ENCODE measurements at places on chromosomes 7 and 10.
A peak's percentile ranks its signal among the peaks of the same experiment; 100 is the strongest.

DNA sequence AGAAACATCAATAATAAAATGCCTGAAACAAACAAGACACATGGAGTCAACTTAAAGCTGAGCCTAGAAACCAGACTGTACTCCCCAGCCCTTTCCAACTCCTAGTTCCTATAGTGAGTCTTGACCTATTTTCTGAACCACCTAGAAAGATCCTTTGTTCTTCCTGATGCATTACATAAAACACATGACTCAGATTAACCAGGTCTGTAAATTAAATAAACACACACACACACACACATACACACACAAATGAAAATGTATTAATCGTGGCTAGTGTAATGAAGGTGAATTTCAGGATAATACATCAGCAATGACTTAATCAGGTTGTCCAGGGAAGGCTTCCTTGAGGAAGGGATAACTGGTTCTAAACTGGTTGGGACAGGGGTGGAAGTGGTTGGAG is 104.7 kb downstream of the ST8SIA6 start:
- no peak for DNase-seq

DNA sequence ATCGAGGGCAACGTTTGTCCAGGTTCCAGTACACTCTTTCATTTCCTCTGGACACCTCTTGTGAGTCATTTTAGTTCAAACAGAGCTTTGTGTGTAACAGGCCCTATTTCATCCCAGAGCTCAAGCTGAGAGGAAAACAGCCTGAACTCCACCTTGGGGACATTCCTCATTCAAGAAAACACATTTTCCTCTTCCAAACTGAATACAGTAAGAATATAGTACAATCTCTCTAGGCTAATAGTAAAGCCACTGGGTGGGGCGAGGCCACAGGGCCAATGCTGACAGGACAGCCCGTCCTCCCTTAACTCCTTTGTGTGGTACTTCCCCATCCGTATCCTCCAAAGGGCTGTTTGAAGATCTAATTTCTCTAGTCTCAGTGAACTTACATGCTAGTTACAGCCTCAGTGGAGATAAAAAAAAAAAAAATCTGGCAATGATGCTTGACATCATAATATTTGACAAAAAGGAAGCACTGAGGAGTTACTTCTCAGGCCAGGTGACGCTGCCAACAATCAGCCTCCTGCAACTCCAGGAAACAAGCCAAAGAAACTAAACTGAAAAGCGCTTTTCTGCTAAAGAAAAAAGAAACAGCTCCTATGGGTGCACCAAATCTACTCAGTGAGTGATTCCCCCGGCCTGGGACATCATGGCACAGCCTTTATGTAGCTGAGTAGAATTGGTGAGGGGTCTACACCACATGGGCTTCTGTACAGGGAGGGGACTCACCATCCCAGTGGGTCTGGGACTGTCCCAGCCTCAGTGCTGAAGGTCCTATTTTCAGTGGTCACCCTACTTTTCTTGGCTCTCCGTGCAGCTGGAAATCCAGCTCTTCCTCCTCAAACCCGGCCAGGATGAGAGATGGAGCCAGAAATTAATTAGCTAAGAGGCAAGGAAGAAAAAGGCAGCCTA is 238.2 kb upstream of the NEBL start:
- DNase-seq, result no peak

GRCh38 chr7:70017357-70017756 is 419.1 kb downstream of the AUTS2 start:
- DNase-seq, result no peak

- no peak for DNase-seq
Measured at GRCh38 chr10:76911184-76911583, 726.4 kb downstream of the KCNMA1 start.

- no peak for DNase-seq
Measured at GRCh38 chr7:19554581-19554980, 154.3 kb downstream of the POLR1F start.

GRCh38 chr7:77867537-77867865 is 68.9 kb downstream of the PHTF2 start:
- DNase-seq, result no peak

DNA sequence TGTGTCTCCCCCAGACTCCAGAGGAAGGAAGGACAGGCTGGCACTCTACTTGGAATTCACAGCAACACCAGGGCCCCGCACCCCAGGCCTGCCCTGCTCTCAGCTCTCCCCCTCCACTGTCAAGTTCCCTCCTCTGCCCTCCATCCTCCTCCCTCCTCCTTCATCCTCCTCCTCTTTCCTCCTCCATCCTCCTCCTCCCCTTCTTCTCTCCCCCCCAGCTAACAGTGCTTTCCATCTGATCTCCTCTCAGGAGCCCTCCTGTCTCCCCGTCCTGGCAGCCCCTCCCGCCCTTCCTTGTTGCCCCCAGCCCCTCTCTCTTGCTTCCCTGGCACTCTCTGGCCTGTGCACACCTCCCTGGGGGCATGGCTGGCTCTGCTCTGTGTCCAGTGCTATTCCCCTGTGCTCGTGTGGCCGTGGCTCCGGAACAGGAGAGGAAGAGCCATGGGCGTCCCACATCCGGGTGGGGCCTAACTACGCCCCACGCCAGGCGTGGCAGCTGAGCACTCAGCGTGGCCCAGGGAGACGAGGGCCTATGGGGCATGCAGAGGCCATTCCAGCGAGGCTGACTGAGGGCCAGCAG is 64.2 kb downstream of the PWWP2B start:
- no peak for DNase-seq

DNA sequence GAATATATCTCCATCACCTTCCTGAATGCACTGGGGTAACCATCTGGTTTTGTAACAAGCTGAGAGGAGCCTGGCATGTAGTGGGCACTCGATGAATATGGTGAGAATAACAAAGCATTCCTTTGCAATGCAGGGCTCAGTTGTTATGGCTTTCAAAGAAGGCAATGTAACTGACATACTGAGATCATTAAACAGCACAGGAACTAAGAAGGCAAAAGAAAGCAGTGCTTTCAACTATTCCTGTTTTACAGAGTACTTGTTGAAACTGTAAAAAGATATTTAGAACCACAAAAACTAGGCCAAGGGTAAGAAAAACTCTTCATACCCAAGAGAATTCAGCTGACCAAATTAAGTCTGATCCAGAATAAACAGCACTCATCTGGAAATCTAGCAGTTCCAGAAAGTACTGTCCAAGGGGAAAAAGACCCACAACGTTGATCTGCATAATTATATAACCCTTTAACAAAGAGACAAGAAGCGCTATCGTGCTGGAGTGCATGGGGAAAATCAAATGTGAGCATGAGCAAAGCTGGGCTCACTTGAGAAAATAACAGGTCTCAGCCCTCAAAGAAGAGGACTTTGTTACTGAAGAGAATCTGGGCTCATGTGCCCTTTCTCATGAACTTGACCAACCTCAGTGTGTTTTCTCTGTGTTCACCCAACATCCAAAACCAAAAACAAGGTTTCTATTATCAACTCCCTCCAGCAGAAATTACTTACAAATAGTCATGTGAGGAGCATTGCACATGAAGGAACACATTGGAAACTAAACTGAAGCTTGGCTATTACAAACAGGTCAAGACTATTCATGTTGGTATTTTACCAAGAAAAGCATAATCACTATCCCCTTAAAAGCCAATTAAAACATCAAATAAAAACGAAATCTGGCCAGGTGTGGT is 116.2 kb downstream of the AVL9 start:
- DNase-seq, result peak; percentile 33
